ENCODE measurements at places on chromosomes 3 and 15. TPM values are rescaled to one million over a fixed set of nuclear protein-coding genes. Genes with fewer than 3 reads are reported as not detected.
A peak's percentile ranks its signal among the peaks of the same experiment; 100 is the strongest.

DNA sequence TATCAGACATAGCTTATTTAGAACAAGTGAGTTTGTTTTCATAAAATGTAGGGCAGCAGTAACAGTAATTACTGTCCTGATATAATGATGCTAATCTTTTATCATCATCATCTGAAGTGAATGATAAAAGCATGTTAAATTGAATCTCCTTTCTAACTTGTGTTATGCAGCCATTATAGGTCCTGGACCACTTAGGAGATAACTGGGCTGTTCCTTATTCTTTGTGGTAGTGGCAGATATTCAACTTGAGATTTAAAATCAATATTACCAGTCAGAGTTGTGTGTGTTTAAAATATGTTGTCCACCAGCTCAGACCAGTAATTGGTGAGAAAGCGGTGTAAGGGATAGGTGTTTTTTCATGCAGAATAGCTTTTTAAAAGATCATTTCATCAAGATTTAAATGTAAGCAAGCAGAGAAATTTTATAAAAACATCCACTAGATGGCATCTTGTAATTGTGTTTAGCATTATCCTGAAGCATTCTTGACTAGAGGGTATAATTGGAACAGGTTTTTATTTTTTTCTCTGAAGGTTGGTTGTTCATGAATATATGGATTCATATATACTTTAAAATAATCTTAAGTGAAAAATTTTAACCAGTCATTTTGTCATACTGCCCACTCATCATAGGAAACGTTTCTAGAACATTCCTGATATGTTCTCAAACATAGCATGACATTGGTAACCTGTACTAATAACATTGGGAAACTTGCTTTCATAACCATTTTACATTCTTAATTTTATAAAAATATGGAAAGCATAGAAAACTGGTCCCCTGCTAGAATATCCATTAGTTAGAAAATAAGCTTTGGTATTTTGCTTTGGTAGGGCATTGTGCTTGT is 153.9 kb downstream of the BBX start:
- DNase-seq = no peak

NMB gene
- polyA plus RNA-seq = 1.2 TPM

DNA sequence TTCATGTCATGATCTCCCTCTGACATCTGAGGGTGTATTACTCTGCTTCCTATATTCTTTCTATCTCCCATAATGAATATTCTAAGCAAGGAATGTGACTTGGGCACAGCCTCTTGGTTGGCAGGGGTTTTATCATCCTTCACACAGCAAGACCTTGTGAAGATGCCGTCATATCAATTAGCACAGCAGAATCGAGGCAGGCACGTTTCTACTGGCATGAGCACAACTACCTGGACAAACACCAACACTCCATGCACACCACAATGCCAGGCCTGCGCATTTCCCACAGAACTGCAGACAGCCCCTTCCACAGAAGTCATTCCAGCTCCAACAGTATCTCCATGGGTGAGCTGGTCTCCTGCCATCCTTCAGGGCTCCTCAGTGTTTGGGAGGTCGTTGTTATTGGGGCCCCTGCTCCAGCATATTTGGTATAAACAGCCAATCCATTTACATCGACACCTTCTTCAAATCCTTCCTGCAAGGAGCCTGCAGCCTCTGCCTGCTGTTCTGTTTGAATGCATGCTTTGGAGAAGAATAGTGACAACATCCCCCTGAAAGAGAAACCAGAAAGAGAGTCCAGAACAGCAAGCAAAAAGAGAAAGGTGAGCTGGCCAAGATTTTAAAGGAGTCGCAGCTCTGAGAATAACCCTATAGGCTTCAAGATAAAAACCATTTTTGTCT is 275.5 kb downstream of the SHOX2 start:
- no peak for DNase-seq

DNA sequence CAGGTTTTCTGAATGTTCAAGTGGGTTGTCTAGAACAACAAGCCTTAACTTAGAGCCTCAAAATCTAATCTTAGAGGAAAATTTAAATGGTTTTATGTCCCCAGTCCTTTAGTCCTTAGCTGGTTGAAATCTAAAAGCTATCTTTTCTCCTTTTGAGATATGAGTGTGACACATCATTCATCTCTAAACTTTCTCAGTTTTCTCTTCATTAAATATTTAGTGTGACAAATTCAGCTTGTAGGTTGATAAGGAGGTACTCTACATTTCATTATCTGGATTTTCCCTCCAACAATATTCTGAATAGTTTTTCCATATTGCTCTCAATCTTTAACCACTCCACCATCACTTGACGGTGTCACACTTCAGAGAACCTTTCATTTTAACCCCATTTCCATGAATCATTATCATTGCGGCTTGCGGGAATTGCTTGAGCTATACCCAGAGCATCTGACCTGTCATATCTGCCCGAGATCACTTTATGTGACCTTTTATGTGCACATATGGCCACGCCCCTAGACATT is 16.1 kb upstream of the ATP8B4 start:
- DNase-seq = no peak

AGBL1 gene
- polyA plus RNA-seq = not detected

DNA sequence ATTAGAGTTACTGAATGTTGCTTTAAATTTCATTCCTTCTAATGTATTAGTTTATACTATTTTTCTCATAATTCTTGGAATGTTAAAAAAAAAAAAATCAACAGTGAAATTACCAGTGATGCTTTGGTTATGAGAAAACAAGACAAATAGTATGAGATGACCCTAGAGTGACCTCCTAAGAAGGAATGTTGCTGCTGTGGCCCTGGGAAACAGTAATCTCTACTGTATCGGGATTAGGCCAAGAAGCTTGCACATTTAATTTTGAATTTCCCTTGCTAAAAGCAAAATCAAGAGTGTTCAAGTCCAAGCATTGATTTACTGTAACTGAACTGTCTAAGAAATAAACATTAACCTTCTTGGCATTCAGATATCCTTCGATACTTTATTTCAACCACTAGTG is 18.1 kb downstream of the TOPBP1 start:
- DNase-seq = no peak

DNA sequence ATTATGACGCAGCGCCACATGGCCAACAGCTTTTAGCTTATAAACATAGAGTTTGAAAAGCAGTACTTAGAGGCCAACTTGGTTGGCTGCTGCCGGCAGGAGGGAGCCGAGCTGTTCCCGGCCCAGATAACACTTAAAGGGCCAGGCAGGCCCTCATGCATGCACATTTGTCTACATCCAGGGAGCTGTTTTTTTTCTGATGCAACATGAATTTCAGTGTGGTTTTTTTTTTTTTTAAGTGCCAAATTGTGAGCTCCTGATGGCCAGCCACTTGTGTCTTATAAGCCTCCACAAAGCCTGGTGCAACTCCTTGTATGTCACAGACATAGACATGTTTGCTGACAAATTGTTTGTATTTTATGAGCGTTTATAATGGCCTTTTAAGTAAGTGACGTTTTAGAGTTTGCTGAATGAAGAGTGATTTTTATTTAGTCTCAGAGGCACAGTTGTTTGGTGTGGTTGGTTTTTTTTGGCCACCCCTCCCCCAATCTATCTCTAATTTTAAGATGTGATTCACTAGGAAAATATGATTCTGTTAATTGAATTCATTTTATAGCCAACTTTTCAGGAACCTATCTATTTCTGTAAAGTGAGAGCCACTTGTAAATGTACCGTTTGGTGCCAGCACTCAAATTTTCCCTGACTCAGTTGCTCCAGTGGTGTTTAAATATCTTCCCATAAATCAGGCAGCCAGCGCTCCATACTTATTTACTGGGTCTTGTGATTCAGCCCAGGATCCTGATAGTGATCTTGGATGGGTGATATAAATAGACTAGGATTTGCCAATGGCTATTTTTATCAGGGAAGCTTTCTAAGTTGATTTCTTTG is 134.3 kb downstream of the VGLL4 start:
- DNase-seq = peak; percentile 43

DNA sequence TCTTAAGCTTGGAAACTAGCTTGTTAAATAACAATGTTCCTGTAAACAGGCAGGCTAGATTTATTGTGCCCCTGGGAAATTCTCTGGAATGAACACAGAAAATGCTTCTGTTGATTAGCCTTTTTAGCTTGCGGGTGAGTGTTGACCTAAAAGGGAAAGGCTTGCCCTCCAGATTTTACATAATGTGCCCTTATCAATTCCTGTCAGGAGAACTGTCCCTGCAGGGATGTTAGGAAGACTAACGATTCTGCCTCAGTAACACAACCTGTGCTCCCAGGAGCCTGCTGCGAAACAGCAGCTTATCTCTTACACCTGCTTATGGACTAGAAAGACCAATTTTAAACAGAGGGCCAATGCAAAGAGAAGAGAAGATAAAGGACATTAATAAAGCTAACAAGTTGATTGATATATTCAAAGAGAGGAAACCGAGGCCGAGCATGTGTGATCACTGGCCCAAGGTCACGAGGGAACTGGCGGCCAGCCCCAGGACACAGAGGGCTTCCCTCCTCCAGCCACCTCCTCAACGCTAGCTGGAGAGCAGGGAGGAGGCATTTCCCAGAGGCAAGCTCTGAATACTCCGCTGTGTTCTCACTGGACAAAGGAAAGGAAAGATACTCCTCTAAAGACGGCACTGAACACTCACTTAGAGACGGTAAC is 48.4 kb upstream of the TJP1 start:
- no peak for DNase-seq

FNDC3B gene
- polyA plus RNA-seq = 23.3 TPM
